ENCODE measurements at places on chromosomes 2 and 18.

DNA sequence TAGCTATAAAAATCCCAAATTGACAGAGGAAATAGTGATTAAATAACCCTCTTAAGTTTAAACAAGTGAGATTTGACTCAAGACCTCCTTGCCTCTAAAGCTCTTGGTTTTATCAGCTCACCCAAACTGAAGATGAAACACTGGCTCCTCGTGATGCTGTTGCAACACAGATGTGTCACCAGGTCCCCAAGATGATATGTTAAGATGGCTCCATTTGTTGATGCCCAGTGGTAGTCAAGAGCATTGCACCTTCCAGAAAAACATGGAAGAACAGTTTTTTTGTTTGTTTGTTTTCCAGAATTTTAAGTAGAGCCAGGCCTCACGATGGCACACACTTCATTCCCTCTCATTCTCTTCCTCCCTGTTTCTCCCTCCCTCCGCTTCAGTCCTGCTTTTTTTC, 399.8 kb downstream of the TXNL1 start:
- DNase-seq, result no peak

DNA sequence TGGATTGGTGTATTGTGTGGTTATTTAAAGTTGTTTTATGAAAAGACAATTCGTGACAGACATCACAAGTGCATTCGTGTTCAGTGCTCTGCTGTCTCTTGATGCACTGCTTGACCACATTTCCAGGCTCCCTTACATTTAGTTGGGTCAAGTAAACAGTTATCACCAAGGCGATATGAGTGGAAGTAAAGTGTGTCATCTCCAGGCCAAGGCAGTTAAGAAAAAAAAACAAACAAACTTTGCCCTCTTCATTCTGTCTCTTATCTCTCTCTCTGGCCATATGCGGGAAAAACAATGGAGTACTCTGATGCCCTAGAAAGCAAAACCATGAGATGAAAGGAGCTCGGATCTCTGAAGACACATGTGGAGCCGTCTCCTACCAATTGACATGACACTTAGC, 131.1 kb downstream of the DSEL start:
- DNase-seq, result no peak

DNA sequence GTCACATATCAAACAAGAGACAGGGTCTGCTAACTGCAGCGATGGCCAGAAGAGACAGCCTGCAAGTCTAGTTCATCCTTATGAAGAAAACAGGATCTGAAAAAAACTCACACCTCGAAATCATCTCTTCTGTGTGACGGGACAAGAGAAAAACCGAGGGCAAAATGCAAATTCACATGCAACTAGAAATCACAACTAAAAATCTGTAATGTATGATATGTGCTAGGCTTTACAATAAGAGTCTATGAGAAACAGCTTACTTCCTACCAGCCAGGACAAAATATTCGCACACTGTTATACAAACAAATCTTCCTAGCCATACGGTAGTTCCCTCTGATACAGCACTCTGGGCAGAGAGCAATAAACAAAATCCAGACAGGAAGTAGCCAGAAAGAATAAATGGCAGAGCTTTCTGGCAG, 48.8 kb downstream of the ANKRD44 start:
- no peak for DNase-seq

GRCh38 chr2:200219309-200220113, 87.0 kb upstream of the SPATS2L start:
- DNase-seq, result no peak

DNA sequence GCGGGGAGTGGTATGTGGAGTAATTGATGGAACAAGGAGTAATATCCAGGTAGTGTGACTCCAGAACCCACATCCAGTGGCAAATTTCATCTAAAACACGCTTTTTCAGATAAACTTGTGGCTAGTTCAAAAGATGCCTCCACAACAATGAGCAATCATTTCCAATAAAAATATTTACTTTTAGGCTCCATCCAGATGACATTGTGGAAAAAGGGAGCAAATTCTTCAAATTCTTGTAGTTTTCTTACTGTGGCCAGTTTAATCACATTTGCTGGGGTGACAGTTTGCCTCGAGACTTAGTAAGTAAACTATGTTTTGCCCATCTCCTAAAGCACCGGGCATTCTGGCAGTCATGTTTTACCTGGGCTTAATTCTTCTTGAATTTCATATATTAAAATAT, 243.6 kb downstream of the IRS1 start:
- no peak for DNase-seq

- DNase-seq, result no peak
These were observed 161.4 kb downstream of the ZEB2 start for GRCh38 chr2:144358374-144358964.

DNA sequence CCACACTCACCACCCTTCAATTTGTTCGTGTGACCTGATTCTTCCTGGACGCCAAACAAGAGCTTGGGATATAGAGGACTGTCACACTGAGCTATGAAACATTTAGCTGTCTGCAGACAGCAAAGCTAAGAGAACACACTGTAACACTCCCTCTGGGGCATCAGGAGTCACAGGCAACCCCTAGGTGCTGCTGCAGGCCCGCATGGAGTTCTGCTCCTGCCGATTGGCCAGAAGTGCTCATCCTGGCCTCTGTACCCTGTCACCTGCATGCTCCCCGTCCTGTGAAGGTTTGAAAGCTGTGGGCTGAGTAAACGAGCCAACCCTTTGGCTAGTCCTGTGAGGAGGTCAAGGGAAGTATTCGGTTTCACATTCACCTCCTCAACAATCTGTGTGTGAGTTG, 73.7 kb downstream of the PDK1 start:
- no peak for DNase-seq

DNA sequence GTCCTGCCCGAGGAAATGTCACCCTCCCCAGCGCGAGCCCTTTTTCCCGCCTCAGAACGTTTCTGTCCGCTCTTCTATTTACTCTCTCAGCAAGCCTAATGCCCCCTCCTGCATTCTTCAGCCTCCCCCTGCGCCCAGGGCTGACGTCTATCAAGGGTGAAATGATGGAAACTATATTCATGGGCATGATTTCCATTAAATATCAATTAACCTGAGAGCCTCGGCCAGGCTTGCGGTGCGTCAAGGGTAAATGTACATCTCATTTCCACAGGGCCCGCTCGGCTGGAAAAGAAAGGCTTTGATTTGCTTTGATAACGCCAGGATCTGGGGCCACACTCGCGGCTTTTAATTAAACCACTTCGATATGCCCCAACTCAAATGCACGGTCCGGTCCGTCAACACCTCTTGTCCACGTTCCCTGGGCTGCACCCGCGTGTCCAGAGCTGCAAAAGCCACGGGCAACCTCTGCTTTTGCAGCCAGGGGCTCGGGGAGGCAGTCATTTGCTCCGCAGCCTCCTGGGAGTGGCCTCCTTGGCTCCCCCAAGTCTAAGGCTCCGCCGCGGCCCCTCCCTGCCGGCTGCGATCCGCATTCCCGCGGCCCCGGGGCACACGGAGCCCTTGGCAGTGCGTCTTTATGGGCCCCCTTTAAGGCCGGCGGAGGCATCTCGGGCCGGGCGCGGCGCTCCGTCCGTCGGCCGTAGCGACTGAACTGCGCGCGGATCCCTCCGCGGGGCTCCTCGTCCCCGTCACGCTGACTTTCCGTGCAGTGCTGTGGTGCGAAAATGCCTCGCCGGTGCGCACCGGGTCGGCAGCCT, at the start of gene HOXD8:
Gene HOXD8 (plus strand): TSS at position 724 of the 815 bp plus-strand sequence. CDS start 662 bp downstream, outside the sequence.
- no peak for DNase-seq

GRCh38 chr18:34976534-34976898, 64.7 kb upstream of the MAPRE2 start:
- DNase-seq, result no peak

- no peak for DNase-seq
These were observed 36.2 kb upstream of the INO80C start for GRCh38 chr18:35533916-35534405.

- no peak for DNase-seq
These were observed 145.1 kb upstream of the RMP24 start for GRCh38 chr18:35827275-35827902.

DNA sequence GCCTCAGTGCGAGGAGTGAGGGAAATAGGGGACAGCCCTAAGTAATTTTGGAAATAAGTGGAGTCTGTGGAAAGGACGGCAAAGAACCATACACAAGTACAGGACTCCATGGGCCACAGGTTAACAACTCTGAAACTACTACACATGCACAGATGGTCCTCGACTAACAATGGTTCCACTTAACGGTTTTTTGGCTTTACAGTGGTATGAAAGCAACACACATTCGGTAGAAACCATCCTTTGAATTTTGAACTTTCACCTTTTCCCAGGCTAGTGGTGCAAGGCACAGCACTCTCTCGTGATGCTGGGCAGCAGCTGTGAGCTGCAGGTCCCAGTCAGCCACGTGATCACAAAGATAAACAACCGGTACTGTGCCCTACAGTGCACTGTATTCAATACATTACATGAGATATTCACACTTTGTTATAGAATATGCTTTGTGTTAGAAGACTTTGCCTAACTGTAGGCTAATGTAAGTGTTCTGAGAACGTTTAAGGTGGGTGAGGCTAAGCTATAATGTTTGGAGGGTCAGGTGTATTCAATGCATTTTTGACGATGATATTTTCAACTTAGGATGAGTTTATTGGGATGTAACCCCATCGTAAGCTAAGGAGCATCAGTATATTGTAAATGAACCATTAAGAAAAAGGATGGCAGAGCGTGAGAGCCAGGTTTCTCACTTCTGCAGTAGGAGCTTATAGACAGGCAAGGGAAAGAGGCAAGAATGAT, 44.6 kb downstream of the TBC1D8 start:
- no peak for DNase-seq

GRCh38 chr18:48888773-48889080, 62.0 kb downstream of the SMAD7 start:
- DNase-seq, result no peak

DNA sequence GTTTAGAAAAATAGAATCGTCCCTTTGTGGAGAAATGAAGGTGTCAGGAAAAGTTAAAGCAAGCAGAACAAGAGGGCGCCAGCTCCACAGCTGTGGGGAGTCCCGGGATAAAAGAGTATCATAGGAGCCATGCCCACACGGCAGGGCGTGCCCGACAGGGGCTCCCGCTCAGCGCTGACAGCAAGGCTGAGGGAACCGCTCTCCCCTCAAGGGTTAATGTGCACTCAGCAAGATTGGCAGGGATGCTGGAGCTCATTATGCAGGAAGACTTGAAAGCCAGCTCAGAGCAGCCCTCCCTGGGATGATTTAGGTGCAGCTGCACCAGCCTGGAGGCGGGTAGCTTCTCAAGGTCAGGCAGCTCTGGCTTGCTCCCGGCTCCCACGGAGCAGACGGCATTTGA, 500.2 kb downstream of the EIPR1 start:
- DNase-seq, result no peak

DNA sequence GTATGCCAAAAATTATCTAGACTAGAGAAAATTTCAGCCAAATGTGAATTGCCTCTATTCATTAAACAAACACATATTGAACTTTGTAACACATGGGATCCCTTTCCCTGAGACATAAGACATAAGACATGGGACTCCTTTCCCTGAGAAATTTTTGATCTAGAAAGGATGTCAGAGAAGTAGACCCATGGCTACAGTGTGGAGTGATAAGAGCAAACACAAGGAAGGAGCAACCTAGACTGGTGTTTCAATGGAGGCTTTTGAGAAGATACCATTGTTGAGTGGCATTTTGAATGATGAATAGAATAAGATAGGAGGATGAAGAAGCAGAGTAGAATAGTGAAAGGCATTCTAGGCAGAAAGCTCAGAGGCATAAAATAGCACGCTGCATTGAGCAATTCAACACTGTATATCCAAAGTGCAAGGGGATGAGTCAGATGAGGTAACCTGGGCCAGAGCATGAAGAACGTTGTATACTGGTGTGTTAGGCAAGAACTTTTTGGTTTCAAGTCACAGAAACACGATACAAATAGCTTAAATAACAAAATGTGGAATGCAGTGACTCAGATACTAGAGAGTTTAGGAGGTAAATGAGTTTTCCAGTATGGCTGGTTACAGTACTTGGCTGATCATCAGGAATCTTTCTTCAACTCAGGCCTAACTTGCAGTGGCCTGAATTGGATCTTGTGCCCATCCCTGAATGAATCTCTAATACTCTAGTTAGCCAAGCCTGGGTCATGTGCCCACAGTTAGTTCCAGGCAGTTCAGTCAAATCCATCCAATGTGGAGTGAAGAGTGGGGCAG, 129.8 kb upstream of the TANK start:
- no peak for DNase-seq

DNA sequence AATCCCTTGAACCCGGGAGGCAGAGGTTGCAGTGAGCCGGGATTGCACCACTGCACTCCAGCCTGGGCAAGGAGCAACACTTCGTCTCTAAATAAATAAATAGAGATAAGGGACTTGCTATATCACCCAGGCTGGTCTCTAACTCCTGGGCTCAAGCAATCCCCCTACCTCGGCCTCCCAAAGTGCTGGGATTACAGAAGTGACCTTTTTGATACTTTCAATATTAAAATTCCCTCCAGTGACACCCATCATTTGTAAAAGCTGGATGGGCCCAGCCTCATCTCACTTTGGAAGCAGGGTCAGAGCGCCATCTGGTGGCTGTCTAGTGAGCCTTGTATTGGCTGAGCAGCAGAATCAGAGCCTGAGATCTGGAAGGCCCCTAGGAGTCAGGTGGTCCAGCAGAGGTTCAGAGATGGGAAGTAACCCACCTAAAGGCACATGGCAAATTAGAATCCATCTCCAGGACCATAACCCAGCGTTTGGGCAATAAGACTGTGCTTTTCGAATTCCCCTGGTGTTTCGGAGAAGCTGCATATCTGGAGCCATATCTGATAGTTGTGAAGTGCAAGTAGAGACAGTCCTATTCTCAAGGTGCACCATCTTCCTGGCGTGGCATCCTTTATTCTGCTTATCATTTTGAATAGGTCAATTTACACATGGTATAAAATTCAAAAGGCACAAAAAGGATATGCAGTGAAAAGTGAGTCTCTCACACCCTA, 18.3 kb upstream of the SLC35F6 start:
- DNase-seq, result peak; percentile 86

DNA sequence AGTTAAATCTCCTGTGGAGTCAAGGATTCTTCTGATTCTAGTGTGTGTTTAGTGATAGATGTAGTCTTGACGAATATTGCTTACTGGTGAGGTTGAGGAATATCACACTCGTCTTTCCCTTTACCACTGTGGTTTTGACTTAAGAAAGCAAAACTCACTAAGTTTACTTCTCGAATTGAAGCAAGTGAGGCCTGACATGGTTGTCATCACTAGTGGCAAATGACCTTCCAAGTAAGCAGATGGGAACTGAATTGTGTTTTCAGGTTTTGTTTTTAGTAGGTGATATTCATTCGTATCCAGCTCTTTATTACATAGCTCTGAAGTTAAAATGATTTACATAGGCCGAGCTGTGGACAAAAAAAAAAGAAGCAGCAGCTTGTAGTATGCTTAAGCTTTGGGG, 20.6 kb upstream of the DSG4 start:
- DNase-seq, result no peak

GRCh38 chr2:86304416-86304815, 33.0 kb downstream of the REEP1 start:
- DNase-seq, result no peak
